Gastrocnemius medialis (tissue), 4 donors: ENCODE measurements at places on chromosomes 5 and 9.

DNA sequence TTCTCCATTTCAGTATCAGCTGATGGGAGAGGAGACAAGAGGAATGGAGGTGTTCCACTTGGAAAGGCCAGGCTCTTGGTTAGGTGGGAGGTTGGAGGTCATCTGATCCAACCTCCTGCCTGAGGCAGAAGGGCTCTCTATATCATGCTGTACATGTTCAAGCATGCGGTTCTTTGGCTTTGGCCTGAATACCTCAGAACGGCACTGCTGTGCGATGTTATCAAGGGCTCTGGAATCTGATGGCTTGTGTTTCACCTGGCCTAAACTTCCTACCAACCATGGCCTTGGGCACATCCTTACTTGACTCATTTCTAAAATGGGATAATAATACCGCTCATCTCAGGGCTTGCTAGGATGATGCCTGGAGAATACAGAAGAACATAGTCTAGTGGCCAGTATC lies 90.1 kb upstream of the FAM169A start:
- DNase-seq: no peak

DNA sequence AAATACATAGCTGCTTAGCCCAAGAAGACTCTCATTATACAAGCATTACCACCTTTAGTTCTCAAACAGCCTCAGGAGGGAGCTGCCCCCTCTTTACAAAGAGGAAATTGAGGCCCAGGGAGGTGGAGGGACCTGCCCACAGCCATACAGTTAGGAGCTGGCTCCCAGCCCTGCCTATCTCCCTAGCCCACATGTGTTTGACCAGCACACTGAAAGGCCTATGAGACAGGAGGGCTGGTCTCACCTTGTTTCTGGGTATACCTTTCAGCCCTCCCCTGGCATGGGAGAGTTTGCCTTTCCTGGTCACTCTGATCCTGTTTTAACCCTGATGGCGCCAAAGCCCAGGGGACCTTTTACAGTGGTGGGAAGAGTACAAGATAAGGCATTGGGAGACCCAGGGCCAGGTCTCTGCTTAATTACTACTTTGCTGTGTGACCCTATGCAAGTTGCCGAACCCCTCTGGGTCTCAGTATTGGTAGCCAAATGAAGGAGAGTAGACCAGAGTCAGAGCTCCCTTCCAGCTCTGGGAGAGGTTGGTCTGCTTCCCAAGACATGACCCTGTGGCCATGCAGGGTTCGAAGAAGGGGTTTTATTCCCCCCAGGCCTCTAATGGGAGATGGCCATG lies 60.9 kb upstream of the RPL26L1 start:
- DNase-seq: no peak

DNA sequence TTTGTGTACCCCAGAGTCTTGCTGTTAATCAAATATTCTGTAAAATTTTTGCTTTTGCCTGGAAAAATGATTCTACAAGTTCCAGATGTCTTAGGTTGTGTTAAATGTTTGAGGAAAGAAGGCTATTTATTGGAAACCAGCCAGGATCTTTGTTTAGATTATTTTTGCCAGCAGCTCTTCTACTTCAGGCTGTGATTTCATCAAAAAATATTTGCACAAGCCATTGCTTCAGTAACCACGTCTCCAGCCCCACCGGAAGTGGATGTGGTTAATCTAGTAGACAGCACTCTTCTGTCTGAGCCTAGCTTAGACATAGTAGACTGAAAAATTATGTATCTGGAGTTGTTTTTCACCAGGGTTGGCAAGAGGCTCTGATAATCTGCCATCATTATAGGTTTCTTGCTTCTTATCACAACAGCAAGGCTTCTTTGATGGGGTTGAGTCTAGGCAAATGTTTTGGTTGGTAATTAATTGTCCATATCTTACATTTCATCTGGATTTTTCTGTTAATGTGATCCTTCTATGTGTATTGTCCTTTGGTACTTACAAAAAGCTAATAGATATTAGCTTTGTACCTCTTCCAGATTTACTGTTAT lies 17.1 kb downstream of the KCTD16 start:
- DNase-seq: no peak

- DNase-seq: no peak
These were observed at the start of gene INSL6 for GRCh38 chr9:5185220-5185840. INSL6 (minus strand) TSS chr9:5185639; CDS start chr9:5185602, 37 bp downstream.

GRCh38 chr9:112032009-112032408 lies 135.4 kb downstream of the UGCG start:
- DNase-seq: no peak

DNA sequence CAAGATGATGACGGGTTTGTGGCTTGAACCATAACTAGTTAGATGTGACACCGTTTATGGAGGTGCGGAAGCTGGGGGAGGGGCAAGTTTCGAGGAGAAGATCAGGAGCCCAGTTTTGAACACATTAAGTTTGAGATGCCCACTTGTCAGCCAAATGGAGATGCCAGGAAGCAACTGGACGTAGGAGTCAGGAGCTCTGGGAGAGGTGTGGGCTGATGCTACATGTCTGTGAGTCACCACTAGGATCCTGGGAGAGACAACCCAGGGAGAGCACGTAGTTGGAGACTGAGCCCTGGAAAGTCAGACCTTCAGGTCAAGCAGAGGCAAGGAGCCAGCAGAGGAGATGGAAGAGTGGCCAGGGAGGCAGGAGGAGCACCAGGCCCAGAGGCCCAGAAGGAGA lies 48.8 kb upstream of the SLC25A51 start:
- no peak for DNase-seq

- no peak for DNase-seq
These were observed 483.1 kb downstream of the BNC2 start for GRCh38 chr9:16387382-16387781.

- no peak for DNase-seq
These were observed 215.1 kb upstream of the ARRDC3 start for GRCh38 chr5:91598216-91598615.

GRCh38 chr9:137785704-137786161 lies 91.8 kb upstream of the CACNA1B start:
- DNase-seq: no peak

DNA sequence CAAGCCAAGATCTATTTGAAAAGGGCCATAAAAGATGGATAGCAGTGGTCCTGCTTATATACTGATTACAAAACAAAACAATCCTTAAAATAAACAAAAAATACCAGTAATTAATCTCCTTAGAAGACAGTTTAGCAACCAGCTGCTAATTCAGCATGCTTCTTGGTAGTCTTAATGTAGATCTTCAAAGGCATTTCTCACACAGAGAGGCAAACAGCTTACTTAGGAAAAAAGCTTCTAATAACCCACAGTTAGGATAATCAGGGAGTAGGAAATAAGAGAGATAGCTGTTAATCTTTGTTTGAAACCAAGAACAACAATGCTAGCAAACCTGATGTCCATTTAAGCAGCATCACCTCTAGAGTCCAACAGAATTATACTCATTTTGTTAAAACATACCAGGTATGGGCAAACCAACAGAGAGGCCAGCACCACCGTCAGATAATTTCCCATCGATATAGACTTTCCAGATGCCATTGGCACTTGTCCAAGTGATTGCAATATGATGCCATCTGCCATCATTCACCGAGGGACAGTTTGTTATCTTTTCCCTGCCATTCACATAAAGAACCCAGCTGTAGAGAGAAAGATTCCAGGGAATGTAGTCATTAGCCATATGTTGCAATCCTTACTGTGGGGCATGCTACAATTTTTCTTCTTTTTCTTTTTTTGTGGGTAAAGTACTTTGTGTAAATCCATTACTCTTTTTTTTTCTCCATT lies 105.6 kb upstream of the TXNDC8 start:
- DNase-seq: no peak

GRCh38 chr5:139845846-139846681 lies 50.5 kb downstream of the PSD2 start:
- DNase-seq: peak; percentile 60

GRCh38 chr5:96823900-96824380 lies 16.2 kb upstream of the ERAP1 start:
- DNase-seq: no peak

- no peak for DNase-seq
These were observed 180.5 kb downstream of the RFK start for GRCh38 chr9:76213751-76214150.

DNA sequence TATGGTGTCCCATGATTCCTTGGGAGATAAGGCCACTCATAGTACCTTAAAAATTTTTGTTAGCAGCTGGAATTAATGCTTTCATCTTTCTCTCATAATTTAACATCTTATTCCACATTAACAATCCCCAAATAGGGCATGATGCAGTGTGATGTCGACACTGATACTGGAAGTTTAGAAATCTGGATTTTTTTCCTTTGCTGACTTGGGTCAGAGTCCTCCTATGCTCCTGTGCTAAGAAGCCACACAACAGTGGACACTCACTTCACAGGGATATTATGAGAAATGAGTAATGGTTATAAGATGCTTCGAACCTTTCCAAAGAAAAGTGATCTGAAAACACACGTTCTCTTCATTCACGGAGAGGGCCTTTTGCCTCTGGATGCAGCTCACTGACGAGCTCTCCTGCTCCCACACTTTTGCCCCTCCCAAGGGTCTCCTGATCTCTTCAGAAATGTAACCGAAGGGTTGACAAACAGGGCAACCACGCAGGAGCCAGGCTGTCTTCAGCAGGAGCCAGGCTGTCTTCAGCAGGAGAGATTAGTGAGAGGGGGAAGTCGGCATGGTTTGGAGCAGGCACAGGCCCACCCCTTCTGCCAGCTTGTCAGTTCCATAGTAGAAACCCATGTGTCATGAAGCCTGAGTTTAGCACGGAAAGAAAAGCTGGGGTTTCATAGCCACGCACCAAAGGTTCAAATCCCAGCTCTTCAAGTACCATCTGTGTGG lies 247.8 kb downstream of the AOPEP start:
- no peak for DNase-seq

DNA sequence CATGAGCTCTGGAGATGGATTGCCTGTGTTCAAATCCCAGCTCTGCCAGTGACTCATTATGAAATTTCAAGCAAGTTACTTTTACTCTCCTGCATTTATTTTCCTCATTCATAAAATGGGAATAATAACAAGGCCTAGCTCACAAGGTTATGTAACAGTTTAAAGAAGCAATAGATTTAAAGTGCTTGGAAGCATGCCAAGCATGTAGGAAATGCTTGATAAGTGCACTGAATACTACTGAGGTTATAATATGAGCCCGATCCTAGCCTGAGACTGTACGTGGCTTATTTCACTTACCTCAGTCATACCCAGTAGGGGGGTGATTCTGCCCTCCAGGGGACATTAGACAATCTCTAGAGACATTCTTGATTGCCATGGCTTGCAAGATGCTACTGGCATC lies 734.1 kb upstream of the WWC1 start:
- no peak for DNase-seq

- DNase-seq: no peak
These were observed 84.6 kb downstream of the DAB2IP start for GRCh38 chr9:121735793-121736770.

GRCh38 chr5:124713595-124713994 lies 32.8 kb downstream of the ZNF608 start:
- no peak for DNase-seq

- no peak for DNase-seq
These were observed 4.3 kb upstream of the SPATA6L start for GRCh38 chr9:4670591-4670990.

DNA sequence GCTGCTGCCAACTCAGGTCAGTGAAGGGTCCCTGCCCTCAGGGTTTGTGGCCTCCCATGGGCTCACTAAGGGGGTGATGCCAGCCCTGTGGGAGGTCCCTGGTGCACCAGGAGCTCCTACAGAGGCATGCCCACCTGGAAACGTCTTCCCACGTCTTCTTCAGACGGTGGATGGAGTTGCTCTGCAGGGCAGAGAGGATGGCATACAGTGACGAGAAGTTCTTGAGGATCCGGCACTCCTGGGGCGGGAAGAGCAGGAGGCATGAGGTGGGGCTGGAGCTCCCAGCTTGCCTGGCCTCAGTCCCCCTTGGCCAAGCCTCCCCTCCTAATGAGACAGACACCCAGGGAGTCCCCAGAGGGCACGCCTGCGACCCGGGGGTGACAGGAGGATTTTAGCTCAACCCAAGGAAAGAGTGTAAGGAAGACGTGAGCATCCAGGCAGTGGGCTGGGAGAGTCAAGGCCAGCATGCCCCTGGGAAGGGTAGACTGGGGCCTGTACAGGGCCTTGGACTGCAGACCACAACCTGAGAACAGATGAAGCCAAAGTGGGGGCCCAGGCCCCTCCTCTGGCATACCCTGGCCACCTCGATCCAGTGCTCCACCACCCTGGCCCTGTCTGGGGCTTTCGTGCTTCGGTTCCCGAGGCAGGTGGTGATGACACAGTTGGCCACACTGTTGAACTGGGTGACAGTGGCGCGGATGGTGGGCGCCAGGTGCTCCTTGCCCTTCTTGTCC lies 14.4 kb downstream of the RALGDS start:
- DNase-seq: peak; percentile 9

DNA sequence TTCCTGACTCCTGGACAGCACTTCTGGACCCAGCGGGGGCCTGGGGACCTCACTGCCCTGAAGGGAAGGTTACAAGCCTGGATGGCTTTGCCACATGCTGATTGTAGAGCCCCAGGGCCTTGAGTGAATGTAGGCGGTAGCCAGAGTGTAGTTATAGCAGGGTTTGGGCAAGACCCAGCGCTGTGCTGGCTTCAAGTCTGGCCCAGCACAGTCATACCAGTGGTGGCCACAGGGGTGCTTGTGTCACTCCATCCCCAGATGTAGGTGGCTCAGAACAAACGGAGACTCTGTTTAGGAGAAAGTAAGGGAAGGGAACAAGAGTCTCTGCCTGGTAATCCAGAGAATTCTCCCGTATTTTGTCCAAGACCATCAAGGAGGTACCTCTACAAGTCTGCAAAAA lies 84.6 kb downstream of the STARD4 start:
- DNase-seq: no peak
